ENCODE measurements at places on chromosomes 5 and 9.

GRCh38 chr5:176447591-176447977 is 601 bp upstream of the FAF2 start:
- DNase-seq, result peak; percentile 27

GRCh38 chr5:44372028-44372427 is 17.2 kb downstream of the FGF10 start:
- DNase-seq, result no peak

GRCh38 chr5:52784737-52785136 is 3.0 kb upstream of the ITGA1 start:
- no peak for DNase-seq

DNA sequence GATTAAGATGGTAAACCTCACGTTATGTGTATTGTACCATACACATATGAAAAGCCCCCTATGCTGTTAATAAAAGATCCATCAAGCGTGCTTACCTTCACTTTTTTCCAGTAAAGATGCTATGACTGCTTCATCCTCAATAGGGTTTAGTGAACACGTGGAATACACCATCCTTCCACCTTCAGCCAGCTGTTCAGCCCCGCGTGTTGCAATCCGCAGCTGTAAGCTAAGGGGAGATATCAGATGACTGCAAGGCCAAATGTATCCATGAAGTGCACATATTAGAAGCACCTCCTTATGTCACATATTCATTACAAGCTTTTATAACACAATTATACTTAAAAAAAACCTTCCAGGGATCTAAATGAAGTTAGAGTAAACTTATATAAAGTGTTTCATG is 16.2 kb downstream of the NSUN2 start:
- DNase-seq, result no peak

GRCh38 chr5:156331181-156331580 is 4.2 kb downstream of the SGCD start:
- DNase-seq, result no peak

- DNase-seq, result no peak
Observed at GRCh38 chr5:107809201-107810034, 138.7 kb upstream of the EFNA5 start.

DNA sequence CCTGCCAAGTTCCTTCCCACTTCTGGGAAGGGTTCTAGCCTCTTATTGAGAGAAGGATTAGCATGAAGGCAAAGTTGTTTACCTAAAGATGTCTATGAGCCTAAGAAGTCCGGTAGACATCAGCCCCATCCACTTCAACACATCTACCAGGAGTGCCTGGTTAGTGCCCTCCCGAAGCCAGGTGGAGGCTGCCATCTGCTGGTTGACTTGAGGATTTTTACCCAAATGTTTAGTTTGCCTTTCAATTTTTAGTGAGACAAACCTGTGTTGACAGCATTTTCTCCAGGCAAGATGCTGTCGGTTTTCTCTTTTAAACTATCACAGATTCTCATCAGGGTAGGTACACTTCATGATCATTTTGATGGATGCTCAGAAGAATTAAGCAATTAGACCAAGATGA is 83.6 kb upstream of the TNFSF8 start:
- peak; percentile 76 for DNase-seq

GRCh38 chr9:6247266-6247665 is 31.7 kb downstream of the IL33 start:
- no peak for DNase-seq

DNA sequence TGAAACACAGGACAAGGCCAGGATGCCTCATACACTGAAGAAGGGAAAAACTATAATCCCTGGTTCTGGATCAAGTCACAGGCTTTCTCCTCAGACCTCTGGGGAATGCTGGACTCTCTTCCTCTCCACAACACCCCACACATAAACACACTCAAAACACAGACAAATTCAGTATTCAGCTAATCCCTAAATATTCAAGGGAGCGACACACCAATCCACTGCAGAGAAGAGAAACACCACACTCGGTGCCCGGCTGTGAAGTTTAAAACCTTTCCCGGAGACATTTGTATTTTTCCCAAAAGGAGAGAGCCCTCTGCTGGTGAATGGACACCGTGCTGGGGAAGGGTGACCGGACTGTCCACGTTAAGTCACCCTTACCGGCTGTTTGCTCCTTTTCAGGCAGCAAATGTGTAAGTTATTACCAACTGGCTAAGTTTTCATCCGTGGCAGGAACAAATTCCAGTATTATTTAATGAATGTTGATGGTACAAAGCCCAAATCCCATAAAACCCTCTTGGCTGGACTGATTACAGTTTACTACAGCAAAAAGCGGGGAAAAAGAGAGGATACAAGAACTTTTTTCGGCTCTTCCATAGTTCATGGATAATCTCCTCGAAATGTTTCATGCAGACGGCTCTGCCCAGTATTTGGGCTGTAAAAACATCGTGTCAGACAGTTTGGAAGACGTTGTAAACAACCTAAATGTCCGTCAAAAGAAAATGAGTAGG is 130.9 kb upstream of the SLC30A5 start:
- DNase-seq, result peak; percentile 9

DNA sequence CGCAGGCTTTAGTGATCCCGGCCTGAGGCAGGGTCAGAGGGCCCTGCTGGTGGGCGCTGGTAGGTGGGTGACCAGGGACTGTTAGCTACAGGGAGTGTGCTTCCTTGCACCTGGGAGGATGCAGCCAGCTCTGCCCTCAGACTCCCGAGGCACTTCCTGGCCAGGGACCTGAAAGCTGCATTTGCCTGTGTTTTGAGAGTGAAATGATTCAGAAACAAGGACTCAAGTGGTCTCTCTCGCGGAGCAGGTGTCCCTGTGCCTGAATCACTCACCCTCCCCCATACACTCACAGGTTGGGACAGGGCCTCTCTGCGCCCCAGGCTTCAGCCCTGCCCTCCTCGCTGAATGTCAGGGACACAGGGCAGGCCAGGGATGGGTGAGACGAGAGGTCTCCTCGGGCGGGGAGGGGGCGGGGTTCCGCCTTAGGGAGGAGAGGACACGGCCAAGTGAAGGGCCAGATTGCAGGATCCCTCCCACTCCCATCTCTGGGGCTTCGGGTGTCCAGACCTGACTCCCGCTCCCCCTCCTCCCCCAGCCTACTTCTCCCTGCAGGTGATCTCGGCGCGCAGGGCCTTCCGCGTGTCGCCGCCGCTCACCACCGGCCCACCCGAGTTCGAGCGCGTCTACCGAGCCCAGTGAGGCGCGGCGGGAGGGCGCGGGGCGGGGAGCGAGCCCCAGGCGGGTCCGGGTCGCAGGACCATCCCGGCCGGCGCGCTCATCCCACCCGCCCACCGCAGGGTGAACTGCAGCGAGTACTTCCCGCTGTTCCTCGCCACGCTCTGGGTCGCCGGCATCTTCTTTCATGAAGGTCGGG is 1.5 kb downstream of the LTC4S start:
- DNase-seq, result peak; percentile 40

GRCh38 chr9:77885104-77885672 is 146.4 kb downstream of the GNAQ start:
- DNase-seq, result no peak

GRCh38 chr9:126432659-126433058 is 106.0 kb downstream of the MVB12B start:
- no peak for DNase-seq

GRCh38 chr5:134451936-134452505 is 40.3 kb upstream of the CDKN2AIPNL start:
- no peak for DNase-seq

- no peak for DNase-seq
Observed at GRCh38 chr9:76114144-76114543, 223.7 kb downstream of the PCSK5 start.

DNA sequence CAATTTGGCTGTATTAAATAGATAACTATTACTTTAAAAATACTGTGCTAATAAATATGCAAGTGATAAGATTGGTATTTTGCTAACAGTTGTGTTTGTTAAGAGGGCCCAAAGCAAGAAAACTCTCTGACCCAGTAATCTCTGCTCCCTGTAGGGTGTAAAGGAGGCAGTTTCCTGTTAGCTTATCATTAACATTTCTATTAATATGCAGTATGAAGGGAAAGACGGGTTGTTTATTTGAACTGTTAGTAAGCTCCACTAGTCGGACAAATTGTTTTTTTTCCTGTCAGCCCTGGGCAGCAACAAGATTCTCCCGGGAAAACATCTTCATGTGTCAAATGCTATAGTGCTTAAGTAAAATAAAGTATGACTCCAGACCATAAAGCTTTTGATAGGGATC is 35.6 kb downstream of the ERP44 start:
- no peak for DNase-seq

DNA sequence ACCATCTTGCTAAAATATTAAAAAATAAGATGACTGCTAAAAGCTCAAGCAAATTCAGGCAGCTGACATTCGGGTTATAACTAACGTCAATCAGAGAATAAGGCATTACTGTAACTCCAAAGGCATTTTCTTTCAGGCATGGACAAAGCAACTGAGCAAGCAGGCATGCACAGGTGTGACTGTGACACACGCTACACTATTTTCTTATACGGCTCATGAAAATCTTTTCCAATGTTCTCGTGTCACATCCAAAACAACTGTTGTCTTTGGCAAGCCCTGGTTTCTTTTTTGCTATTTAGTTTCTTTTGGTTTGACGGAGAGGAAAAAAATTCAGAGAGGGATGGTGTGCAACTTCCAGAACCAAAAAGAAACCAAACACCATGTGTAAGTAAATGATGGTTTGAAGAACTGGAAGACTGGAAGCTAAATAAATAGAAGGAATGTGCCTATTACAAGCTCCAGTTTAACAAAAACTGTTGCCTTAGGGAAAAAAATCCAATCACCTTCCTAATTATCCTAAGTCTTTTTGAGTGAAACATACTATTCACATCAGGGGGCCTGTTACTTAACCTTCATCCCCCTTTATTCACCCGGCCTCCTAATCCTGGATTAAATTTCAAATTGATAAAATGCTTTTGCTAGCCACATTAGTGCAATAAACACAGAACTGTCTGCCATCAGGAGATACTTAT is 277.6 kb downstream of the PSAT1 start:
- no peak for DNase-seq

DNA sequence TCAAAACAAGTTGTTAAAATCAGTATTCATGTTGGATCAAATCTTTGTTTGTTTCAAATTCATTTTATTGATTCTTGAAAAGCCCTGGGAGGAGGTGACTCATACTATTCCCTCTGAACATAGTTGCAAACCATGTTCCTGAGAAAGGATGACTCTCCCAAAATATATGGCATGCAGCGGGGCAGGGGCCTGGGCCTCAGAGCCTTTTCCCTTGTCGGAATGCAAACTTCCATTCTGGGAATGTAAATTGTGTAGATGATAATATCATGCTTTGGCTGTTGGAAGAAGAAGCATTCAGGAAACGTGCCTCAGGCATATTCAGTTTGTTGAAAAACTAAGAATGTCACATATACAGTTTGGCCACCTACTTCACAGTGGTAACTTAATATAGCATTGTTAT is 242.0 kb downstream of the AUH start:
- no peak for DNase-seq

DNA sequence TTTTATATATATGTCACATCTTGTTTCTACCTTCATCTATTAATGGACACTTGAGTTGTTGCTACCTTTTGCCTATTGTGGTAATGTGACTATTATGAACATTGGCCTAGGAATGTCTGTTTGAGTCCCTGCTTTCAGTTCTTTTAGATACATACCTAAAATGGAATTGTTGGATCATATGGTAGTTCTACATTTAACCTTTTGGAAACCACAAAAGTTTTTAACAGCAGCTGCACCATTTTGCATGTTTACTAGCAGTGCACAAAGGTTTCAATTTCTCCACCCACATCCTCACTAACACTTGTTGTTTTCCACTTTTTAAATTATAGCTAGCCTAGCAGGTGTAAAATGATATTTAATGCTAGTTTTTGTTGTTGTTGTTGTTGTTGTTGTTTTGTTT is 88.4 kb downstream of the GALNT10 start:
- peak; percentile 85 for DNase-seq

DNA sequence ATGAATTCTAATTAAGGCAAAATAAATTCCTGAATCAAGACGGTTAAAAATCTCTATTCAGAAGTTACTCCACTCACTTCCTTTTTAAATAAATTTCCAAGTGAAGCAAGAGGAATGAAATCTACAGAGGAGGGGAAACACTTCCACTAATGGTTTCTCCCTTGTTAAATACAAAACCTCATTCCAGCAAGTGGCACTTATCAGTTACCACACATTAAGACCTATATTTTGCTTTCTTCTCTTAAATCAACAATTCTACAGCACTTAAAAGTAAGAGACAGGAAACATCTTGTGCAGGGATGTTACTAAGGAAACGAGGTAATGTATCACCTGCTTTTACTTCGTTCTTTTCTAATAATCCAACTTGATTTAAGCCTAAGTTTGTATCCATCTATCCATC is 172.6 kb downstream of the RAPGEF6 start:
- DNase-seq, result no peak

Data from MM.1S (cell line).